ENCODE measurements at places on chromosomes 5 and 9.
A peak's percentile ranks its signal among the peaks of the same experiment; 100 is the strongest.

DNA sequence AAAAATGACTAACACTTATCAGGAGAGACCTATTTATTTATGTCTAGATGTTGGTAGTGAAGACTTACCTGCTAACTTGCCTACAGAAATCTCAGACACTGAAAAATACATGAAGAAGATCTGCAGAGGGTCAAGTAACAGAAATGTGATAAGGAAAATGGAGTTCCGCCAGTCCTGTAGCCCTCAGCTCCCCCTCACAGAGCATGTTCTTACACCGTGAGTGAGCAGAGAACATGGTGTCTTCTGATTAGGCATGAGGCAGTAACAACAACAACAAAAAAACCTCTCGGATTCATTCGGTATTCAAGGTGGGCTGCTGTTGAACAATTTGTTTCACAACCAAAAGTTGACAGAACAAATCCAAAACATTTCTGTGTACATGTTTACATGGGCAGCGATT, 162.0 kb upstream of the SNX2 start:
- DNase-seq, result no peak

- peak; percentile 95 for DNase-seq
Observed at GRCh38 chr9:36151316-36152210, 15.0 kb downstream of the GLIPR2 start.

DNA sequence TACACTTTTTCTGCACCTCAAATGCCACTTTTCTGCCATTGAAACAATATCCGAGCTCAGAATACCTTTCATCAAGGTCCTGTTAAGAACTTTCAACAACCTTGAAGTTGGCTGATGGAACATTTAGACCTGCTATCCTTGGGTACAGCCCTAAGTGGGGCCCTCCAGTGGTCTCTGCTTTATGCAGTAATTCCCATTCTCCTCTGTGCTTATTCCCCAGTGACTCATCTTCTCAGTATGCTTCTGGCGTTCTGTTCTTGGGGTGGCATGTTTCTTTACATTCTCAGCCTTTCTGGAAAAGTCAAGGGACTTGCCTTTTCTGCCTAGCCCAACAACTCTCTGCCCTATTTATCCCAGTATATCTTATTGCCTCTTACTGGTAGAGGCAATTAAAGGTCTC, 7.1 kb downstream of the ANP32B start:
- DNase-seq, result no peak

GRCh38 chr9:93134015-93134739, at the start of gene NINJ1:
NINJ1 (minus strand) TSS chr9:93134251; CDS start chr9:93134217, 34 bp downstream.
- DNase-seq, result peak; percentile 94

- no peak for DNase-seq
Observed at GRCh38 chr9:124960409-124960752, 19.5 kb upstream of the GOLGA1 start.

GRCh38 chr5:33592245-33592644, 151.5 kb downstream of the TARS1 start:
- no peak for DNase-seq

DNA sequence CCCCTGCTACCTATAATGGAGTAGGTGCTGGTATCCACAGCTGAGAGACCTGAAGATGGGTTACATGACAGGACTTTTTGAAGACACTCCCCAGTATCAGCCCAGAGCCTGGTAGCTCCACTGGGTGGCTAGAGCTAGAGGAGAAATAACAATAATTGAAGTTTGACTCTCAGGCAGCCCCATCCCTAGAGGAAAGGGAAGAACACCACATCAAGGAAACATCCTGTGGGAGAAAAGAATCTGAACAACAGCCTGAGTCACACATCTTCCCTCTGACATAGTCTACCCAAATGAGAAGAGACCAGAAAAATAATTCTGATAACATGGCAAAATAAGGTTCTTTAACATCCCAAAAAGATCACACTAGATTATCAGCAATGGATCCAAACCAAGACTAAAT, 432.1 kb downstream of the CDH18 start:
- DNase-seq, result no peak

DNA sequence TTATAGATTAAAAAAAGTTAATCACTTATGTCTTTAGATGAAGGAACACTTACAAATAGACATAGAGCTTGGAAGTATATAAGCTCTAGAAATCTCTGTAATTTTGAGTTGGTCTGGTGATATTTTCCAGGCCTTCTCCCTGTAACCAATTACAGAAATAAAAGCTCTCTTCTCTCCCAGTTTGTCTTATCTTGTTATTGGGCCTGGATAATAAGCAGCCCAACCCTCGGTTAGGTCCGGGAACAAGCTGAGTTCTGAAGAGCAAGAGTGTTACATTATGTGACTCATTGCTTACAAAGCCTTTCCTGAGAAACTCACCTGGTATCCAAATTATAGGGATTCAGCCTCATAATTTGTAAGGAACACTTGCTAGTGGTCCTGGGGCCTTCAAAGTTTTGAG, 1146.2 kb downstream of the CDH9 start:
- no peak for DNase-seq

DNA sequence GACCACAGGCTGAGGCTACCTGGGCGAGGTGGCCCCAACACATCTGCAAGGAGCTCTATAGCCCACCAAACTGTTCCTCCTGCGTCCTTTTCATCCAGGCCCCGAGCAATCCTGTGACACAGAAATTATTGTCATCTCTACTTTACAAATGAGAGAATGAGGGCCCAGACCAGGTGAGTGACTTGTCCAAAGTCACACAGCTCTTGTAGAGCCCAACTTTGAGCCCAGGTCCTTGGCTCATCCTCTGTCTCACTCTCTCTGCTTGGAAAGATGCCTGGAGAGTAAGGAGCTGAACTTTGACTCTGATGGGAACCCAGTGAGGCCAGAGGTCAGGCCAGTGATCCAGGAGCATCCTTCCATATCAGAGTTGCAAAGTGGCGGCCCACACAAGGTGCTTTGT, 39.6 kb downstream of the STC2 start:
- no peak for DNase-seq

DNA sequence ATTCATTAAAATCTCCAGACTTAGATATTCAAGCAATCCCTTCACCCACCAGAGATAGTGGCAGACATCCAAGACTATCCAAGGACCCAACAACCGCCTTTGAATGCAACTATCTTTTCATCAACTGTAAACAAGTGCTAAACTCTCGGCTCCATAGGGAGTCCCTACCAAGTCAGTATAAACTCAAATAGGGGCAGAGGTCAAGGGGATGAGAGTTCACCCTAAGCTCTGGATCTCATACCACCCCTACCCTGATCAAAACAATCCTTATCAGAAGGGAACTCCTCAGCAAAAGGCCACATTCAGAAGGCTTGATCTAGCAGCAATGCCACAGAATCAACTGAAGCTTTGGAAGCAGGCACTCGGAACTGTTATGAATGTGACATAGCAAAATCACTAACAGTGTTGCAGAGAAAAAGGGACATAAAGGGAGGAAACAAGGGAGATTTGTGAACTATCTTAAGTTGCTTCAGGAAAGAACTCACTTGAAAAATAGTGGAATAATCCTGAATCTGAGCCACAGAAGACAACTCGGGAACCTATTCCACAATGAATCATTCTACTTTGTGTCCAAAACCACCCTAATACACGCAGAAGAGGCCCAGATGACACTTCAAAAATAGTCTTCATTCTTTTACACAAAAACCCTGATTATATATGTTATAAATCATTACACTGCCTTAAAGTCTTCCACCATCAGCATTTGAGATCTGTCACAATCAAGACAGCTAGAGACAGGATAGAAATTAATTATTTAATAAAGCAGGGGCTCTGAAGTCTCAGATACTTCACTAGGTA, 49.8 kb downstream of the NR6A1 start:
- DNase-seq, result no peak

DNA sequence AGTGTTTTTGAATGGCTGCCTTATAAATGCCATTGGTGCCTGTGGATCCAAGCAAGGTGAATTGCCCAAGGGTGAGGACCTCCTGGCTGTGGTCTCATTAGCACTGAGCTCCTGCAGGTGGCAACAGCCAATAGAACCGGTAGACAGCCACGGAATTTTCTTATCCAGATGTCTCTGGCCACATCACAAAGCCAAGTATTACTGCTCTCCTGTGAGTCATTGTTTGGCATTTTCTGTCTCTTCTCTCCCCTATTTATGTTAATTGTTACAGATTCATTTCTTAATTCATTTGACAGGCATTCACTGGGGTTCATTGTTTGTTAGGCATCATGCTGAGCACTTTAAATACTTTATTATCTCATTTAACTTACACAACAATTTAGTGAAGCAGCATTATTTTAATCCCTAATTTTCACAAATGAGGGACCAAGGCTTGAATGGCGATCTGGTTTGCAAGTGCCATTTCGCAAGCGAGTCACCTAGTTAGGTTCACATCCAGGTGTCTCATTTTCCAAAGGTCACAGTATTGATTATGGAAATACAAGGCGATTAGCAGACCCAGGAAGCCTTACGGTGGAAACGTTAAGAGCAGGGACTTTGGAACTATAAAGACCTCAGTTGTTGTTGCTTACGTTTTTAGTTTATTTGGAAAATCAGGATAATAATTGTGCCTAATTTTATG, 58.2 kb upstream of the DPYSL3 start:
- DNase-seq, result no peak

DNA sequence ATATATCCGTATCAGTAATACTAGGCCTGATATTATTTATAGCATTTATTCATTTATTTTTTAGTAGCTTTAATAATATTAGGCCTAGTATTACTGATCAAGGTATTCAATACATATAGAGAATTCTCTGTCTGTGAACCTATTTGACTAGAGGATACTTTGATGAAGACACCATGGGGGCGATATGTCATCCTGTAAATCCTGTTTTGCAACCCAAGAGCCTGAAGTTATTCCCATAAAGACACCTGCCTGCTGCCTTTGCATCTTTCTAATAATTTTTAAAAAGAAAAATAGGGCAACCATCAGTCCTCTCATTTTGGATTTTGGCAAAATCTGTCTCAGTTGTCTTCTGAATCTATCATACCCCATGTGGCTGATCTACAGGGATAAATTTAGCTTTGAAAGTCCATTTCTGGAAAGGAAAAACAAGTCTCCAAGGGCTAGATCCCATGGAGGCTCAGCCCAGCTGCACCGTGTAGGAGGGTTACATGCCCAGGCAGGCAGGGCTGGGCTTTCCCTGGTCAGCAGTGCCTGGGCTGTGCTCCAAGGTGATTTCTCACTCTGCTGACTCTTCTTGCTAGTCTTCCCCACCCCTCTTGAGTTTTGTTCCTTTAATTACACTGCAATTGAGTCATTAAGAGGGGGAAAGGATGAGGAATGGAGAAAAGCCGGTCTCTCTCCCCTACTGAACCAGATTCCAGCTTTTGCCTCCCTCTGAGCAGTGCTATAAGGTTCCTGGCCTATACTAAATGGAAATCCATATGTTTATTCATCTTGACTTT, 169.0 kb downstream of the TRIM32 start:
- DNase-seq, result no peak

DNA sequence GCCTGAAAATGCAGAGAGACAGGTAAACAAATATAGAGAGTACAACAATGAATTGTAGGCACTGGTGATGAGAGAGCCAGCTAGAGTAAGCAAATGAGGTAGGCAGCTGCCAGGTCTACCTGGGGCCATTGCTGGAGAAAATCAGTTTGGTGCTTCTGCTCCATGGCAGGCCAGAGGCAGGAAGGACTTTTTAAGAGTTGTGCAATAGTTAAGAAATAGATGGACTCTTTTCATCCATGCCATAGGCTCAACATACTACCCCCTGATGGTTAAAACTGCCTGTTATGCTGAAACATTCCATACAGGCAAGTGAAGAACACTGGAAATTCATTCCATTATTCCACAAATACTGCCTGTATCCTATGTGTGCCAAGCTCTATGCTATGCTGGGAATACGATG, 86.5 kb upstream of the CCDC112 start:
- DNase-seq, result no peak

DNA sequence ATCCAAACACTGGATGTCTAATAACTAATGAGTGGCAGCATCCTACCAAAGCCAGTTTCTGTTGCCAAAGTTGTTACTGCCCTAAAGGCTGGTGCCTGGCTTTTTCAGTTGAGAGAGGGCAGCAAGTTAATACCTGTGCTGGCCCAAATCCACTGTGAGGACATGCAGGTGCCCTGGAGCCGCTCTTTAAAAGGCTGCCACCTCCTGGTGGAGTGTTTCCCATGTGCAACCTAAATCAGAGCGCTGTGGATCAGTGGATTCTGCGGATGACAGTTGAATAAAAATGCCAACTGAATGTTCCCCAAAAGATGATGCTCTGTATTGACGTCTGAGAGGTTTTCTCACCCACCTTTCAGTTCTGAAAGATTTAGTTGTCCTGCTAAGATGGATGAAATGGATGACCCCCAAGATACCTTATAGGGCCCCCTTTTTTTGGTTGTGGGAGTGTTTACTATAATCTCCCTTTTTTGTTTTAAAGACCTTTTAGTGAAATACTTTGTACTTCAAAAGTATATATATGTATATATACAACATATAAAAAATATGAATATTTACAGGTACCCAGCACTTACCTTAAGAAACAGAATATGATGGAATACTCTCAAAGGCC, 146.4 kb downstream of the EGFLAM start:
- peak; percentile 20 for DNase-seq
